ENCODE measurements at places on chromosomes 7 and 10.

DNA sequence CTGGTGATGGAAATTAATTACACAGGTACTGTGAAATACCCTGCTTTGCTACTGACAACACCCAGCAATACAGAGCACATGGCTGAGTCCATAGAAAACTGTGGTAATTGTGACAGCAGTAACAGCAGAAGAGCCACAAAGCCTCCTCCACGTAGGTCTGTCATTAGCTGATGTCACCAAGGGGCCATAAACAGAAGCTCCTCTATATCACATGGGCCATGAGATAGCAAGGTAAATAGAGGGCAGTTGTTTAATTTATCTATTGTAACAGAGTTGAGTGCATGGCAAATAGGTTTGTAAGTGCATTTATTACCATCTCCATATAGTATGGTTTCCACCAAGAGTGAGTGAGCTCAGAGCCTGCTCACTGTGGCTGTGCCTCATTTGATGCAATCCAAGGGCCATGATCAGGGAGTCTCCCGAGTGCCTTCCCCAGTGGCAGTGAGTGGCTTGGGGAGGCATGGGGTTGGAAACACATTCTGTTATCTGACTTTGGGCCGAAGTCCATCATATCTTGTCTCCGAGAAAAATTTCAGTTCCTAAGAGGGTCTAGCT is 281.2 kb downstream of the SKAP2 start:
- DNase-seq: no peak

- no peak for DNase-seq
Observed at GRCh38 chr7:140232957-140233917, 56.5 kb upstream of the KDM7A start.

- no peak for DNase-seq
Observed at GRCh38 chr10:67853512-67853911, 15.5 kb upstream of the DNAJC12 start.

GRCh38 chr7:47751043-47751442 is 169.1 kb upstream of the TNS3 start:
- DNase-seq: no peak

DNA sequence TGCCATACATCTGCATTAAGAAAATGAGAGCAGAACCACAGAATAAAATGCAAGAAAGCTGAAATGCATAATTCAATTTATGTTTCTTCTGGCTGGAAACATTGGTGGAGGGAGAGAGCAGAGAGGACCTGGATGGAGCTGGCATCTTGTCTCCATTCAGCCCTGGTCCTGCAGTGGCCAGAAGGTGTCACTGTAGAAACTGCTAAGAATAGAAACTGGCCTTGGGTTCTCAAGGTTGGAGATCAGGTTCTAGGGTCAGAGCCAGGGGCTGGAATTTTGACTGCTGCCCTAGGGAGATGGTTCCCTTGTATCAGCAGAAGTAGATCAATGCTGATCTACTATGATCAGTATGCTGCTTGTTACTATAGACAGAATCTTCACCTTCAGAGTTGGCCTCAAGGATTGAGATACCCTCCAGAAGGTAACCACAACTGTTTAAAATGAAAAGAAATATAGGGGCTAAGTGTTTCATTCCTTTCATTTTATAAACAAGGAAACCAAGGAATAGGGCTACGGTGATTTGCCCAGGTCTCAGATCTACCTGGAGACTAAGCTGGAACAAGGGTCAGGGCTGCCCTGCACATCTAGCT is 13.1 kb downstream of the TAS2R41 start:
- no peak for DNase-seq

- no peak for DNase-seq
Observed at GRCh38 chr10:45383682-45384330, 9.8 kb downstream of the ALOX5 start.

GRCh38 chr7:88396295-88396947 is 89.7 kb upstream of the STEAP4 start:
- no peak for DNase-seq

- peak; percentile 60 for DNase-seq
Observed at GRCh38 chr7:55571511-55572377, 558 bp downstream of the VOPP1 start.

GRCh38 chr7:117122536-117122935 is 169.2 kb downstream of the ST7 start:
- DNase-seq: no peak

DNA sequence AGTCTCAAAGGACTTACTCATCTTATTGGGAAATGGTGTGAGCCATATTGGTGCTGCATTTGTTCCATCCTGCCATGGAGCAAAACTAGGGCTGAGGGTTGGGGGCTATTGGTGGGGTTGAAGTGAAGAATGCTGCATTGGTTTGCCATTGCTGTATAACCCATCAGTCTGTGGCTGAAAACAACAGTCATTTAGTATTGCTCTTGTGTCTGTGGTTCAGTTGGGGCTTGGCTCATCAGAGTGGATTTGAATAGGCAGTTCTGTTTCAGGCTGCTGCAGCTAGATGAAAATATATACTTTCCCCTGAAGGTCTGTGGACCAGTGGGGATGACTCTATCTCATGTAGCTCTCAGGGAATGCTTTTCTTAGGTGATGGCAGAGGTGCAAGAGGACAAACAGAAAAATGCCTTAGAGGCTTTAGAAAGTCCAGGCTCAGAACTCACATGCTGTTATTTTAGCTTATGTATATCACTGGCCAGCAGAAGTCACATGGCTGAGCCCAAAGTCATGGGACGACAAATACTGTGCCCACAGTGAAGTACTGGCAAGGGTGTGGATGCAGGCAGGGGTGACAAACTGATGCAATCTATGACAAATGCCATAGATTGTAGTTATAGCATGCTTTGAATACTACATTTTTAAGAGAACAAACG is 15.2 kb upstream of the EXOC6 start:
- DNase-seq: no peak

DNA sequence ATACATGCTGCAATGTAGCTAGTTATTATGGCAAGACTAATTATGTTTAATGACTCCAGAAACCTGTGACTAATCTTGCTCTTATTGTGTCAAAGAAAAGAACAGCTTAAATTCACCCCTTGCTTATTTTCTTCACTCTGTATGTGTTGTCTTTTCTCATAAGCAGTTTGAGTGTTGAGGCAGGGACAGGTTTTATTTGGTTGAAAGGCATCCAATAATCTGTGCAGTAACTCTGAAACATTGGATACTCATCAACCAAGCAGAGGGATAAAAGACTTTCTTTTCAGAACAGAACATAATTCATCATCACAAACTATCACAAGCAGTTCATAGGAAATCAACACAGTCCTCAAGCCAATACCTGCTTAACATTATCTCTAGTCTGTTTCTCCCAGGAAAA is 797.6 kb upstream of the MBL2 start:
- DNase-seq: no peak

GRCh38 chr7:137337902-137338301 is 5.6 kb downstream of the PTN start:
- no peak for DNase-seq

DNA sequence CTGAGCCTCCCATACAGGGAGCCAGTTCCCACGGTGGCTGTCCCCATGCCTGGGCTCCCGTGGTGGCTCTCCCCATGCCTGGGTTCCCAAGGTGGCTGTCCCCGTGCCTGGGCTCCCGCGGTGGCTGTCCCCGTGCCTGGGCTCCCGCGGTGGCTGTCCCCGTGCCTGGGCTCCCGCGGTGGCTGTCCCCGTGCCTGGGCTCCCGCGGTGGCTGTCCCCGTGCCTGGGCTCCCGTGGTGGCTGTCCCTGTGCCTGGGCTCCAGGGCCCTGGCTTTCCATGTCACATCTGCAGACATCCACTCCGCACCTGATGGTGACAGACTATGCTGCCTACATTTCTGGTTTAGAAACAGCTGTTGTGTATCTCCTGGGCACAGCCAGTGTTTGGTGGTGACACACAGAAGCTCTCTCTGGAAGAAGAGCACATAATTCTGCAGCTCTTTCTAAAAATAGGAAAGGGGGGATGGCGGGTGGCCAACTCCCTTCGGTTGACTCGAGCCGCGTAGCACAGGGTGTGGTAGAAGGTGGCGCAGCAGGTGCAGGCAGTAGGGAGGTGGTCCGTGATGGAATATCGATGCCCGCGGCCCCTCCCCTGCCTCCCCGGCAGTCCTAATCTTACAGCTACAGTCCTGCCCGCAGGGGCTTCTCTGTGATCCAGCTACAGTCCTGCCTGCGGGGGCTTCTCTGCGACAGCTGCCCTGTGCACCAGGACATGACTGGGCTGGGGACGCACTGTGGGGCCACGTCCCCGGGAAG is 251.2 kb downstream of the DNAJB6 start:
- no peak for DNase-seq

DNA sequence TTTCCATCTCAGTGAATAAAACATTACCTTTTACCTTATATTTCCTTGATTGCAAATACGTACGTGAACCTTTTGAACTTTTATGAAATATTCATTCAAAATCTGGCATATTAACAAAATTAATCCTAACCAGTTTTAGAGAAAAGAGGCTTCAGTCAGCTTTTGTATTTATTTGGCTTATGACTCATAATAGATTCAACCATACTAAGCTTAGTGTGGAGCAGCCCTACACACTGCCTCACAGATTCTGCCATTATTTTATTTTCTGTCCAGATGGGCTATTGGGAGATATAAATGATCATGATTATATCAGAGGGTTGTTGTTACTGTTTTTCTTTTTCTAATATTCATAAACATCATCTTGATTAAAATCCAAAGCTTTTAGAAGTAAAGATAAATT is 325.5 kb downstream of the GPR37 start:
- DNase-seq: no peak

- DNase-seq: no peak
Observed at GRCh38 chr7:22617166-22617565, 109.8 kb upstream of the IL6 start.

DNA sequence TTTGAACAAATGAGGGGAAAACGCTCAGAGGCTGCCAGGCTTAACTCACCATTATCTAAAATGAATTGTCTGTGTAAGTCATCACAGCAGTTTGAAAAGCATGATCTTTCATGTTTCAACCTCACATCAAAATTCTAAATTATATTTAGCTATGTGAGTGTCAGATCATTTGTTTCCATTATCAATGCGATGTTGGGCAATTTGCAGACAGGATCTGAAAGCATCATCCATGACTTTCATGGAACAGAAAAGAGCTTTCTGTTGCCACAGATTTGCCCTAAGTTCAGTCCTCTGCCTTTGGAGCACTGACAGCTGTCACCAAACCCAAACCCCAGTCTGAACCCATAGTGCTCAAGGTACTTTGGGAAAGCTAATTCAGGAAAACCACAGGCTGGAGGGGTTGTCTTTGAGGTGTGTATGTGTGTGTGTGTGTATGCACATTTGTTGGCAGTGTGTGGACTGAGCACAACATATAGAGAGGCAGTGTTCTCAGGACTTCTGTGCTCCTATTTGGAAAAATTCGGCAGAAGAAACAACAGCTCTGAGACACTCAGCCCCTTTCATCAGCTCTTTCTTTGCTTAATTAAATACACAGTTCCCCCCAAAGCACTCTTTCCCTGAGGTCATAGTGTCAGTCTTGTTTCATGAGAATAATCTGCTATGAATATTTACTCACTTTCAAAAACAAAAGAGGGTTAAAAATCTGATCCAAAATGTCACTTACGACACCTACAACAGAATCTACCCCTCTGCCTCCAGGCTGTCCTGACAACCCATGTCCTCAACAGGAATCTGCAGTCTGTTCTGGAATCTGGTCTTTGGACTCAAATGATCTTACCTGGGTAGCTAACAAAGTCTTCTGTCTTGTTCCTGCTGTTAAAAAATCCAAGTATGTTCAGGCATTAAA is 188.5 kb upstream of the KLF14 start:
- no peak for DNase-seq

GRCh38 chr10:24513155-24513554 is 210.5 kb downstream of the ARHGAP21 start:
- no peak for DNase-seq

DNA sequence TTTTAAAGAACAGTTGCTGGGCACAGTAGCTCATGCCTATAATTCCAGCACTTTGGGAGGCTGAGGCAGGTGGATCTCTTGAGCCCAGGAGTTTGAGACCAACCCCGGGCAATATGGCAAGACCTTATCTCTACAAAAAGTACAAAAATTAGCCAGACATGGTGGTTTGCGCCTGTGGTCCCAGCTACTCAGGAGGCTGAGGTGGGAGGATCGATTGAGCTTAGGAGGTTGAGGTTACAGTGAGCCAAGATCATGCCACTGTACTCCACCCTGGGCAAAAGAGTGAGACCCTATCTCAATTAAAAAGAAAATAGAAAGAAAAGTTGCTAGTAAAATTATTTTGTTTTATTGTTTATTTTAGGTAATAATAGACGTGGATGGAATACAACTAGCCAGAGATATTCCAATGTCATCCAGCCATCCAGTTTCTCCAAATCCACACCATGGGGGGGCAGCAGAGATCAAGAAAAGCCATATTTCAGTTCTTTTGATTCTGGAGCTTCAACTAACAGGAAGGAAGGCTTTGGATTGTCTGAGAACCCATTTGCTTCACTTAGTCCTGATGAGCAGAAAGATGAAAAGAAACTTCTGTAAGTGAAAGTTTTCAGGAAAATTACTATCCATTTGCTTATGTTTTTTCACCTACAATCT is 3.0 kb downstream of the NUP42 start:
- no peak for DNase-seq

DNA sequence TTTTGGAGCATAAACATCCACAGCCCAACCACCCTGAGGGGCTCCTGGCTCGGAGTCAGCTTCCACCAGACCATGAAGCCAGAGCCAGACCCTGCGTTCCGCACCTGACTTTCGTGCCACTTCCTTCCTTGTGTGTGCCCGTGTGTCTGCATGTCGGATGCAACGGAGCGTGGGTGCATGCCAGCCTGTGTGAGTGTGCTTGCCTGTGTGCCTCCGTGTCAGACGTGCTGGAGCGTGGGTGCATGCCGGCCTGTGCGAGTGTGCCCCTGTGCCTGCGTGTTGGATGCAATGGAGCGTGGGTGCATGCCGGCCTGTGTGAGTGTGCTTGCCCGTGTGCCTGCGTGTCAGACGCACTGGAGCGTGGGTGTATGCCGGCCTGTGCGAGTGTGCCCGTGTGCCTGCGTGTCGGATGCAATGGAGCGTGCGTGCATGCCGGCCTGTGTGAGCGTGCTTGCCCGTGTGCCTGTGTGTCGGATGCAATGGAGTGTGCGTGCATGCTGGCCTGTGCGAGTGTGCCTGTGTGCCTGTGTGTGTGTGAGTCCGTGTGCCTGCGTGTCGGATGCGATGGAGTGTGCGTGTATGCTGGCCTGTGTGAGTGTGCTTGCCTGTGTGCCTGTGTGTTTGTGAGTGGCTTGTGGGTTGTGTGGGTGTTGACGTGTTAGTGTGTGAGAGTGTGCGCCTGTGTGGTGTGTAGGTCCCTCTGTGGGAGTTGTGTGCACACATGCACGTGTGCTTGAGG is 28.1 kb upstream of the KNDC1 start:
- DNase-seq: no peak

DNA sequence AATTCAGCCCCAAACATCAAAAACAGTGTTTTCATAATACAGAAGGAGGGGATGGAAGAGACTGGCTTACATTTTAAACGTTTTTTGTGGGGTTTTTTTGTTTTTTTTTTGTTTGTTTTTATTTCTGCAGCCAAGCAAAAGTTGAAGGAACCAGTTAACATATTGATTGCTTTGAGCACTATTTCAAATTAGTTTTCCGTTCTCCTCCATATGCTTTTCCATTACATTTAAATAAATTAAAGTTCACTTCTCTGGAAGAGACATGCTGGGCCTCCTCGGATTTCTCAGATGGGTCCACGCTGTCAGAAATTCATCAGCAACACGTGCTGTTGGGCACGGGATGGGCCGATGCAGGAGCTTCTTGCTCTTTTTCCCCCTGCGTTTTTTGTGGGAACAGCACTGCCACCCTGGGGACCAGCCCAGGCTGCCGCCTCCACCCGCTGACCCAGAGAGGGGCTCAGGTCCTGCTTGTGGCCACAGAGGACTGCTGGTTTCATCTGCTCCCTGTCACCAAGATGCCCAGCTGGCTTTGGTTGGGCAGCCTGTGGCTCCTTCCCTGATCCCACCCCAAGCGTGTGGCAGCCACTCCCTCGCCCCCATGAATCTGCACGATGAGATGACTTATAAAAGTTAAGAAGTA is 67.7 kb upstream of the CHST15 start:
- DNase-seq: no peak

All from activated effector memory CD4-positive, alpha-beta T cell treated with Interleukin-2 at 50 U/mL for 16 hours (primary cell).